ENCODE measurements at places on chromosomes 4 and X. TPM values are rescaled to one million over a fixed set of nuclear protein-coding genes. Genes with fewer than 3 reads are reported as not detected.

DNA sequence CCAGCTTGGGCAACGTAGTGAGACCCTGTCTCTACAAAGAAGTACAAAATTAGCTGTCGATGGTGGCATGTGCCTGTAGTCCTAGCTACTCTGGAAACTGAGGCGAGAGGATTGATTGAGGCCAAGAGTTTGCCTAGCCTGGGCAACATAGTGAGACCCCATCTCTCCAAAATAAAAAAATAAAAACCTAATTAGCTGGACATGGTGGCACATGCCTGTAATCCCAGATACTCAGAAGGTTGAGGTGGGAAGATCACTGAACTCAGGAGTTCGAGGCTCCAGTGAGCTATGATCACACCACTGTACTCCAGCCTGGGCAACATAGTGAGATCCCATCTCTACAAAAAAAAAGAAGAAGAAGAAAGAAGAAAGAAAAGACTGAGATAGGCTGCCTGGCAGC, 17.4 kb downstream of the PLAC1 start:
- no peak for DNase-seq

GRCh38 chr4:173943547-173943946, 339.9 kb downstream of the FBXO8 start:
- no peak for DNase-seq

The GPRASP2 gene
- polyA plus RNA-seq, result 19.3 TPM

The HTRA3 gene
- 15.5 TPM for polyA plus RNA-seq

The TRPC5OS gene
- not detected for polyA plus RNA-seq

DNA sequence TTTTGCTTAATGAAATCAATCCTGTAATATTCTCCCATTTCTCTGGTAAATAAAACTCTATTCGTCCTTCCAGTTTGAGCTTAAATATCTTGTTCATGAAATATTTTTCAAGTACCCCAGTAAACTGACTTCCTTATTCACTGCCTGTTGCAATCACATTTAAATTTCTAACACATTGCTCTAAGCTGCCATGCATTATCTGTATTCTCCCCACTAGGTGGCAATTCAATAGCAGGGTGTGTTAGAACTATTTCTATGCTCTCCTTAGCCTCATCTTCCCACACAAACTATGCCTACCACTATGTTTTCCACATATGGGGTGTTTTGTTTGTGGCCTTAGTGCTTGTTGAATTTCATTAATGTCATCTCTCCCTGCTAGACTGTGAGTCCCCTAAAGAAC, 377.1 kb upstream of the HS3ST1 start:
- no peak for DNase-seq

The C4orf51 gene
- polyA plus RNA-seq, result not detected

The HSFX4 gene
- polyA plus RNA-seq, result 0.15 TPM

GRCh38 chr4:183469285-183469684, 24.8 kb downstream of the CDKN2AIP start:
- DNase-seq, result no peak

- no peak for DNase-seq
These were observed 10.8 kb upstream of the GUCY1B1 start for GRCh38 chr4:155748039-155748438.

The UFSP2 gene
- polyA plus RNA-seq, result 30.0 TPM

GRCh38 chrX:22373766-22374165, 101.1 kb downstream of the CBLL2 start:
- no peak for DNase-seq

The C4orf54 gene
- polyA plus RNA-seq, result 0.18 TPM

GRCh38 chrX:78687586-78687985, 28.5 kb upstream of the RTL3 start:
- DNase-seq, result no peak

The GAB3 gene
- 3.2 TPM for polyA plus RNA-seq

- no peak for DNase-seq
These were observed 34.9 kb downstream of the GYG2 start for GRCh38 chrX:2863646-2864045.

- no peak for DNase-seq
These were observed 9.3 kb downstream of the CD99L2 start for GRCh38 chrX:150889131-150889530.

GRCh38 chr4:32147446-32148085, 1427.4 kb downstream of the PCDH7 start:
- no peak for DNase-seq

DNA sequence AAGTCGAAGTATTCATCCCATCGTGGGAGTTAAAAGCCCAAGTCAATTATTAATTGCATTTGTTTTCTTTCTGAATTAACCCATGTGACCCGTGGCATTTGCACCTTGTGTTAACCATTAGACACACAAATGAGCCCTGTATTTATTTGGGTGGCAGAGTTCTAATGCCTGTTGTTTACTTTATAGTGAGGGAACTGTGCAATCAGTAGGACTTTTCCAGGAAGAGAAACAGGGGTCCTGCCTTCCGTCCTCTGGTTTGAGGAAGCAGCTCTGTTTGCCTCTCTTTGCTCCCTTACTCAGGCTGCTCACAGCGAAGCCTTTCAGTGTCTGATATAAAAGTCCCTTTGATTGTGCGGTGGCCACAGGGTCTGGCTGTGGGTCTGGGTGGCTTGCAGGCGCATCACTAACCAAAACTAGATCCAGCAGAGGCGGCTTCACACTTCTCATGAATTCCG, 263.6 kb downstream of the PTTG2 start:
- peak; percentile 72 for DNase-seq

The C1QTNF7 gene
- 3.1 TPM for polyA plus RNA-seq

GRCh38 chr4:89820010-89820409, 17.0 kb downstream of the SNCA start:
- DNase-seq, result no peak

The TMEM187 gene
- polyA plus RNA-seq, result 4.9 TPM

The F11 gene
- 1.1 TPM for polyA plus RNA-seq

The TECRL gene
- polyA plus RNA-seq, result 0.16 TPM

DNA sequence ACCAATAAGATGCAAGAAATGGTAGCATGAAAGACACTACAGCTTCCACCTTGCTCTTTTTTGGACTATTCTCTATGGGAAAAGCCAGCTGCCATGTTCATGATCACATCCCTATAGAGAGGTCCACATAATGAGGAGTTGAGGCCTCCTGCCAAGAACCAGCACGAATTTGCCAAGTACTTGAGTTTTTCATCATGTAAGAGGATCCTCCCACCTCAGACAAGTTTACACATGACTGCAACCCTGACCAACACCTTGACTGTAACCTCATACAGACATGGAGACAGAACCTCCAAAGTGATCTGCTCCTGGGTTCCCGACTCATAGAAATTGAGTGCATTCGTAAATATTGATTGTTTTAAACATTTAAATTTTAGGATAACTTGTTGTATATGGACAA, 135.2 kb upstream of the TSPAN5 start:
- DNase-seq, result no peak

The KLKB1 gene
- polyA plus RNA-seq, result 2.8 TPM

DNA sequence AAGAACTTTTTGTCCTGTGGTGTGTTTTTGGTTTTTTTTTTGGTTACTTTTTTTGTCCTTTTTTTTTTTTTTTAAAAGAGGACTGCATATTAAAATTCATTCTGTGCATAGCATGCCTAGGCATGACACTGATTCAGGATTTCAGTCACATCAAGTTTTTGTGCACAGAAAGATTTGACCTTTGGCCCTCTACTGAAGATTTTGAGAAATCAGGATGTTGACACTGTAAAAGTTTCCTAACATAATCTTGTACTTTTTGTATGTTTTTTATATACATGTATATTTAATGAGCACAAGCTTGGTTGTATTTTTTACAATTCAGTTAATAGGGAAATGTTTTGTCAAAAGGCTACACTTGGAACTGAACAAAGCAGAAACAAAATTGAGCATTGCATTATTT, 100.0 kb upstream of the DDX3X start:
- no peak for DNase-seq

The N4BP2 gene
- 16.9 TPM for polyA plus RNA-seq

The ADH7 gene
- polyA plus RNA-seq, result not detected

The KCNE5 gene
- 0.79 TPM for polyA plus RNA-seq

The HAND2 gene
- polyA plus RNA-seq, result 37.1 TPM

GRCh38 chr4:47287735-47288134, 175.8 kb downstream of the COMMD8 start:
- DNase-seq, result no peak

The IBSP gene
- polyA plus RNA-seq, result 0.03 TPM

The WDR13 gene
- polyA plus RNA-seq, result 107 TPM

DNA sequence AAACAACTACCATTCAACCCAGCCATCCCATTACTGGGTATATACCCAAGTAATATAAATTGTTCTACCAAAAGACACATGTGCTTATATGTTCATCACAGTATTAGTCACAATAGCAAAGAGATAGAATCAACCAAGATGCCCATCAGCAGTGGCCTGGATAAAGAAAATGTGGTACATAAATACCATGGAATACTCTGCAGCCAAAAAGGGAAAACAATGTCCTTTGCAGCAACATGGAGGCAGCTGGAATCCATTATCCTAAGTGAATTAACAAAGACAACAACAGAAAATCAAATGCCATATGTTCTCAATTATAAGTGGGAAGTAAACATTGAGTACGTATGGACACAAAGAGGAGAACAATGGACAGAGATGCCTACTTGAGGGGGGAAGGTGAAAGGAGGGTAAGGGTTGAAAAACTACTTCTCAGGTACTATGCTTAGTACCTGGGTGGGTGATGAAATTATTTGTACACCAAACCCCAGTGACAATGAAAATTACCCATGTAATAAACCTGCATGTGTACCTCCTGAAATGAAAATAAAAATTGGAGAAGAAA, 632.1 kb upstream of the AADAT start:
- DNase-seq, result no peak

- no peak for DNase-seq
These were observed 65.6 kb downstream of the JAKMIP1 start for GRCh38 chr4:6134612-6135220.

- DNase-seq, result no peak
These were observed 48.6 kb downstream of the DCLK2 start for GRCh38 chr4:150126864-150127203.

The AFP gene
- polyA plus RNA-seq, result 442 TPM

- DNase-seq, result no peak
These were observed 55.3 kb downstream of the ARHGAP10 start for GRCh38 chr4:147787204-147787603.
